ENCODE measurements at places on chromosomes 6 and 20. TPM values are rescaled to one million over a fixed set of nuclear protein-coding genes. Genes with fewer than 3 reads are reported as not detected.

The RMND1 gene
- polyA plus RNA-seq, result 4.1 TPM

The OPRM1 gene
- polyA plus RNA-seq, result not detected

The TOMM34 gene
- 36.3 TPM for polyA plus RNA-seq

The LTB gene
- 1.8 TPM for polyA plus RNA-seq

The B3GAT2 gene
- not detected for polyA plus RNA-seq

The GRM1 gene
- polyA plus RNA-seq, result 0.03 TPM

The CST5 gene
- not detected for polyA plus RNA-seq

The CD83 gene
- polyA plus RNA-seq, result 0.40 TPM
